ENCODE measurements at places on chromosomes 6 and 20.

GRCh38 chr20:5596401-5597193, 153.6 kb upstream of the SHLD1 start:
- DNase-seq = no peak

DNA sequence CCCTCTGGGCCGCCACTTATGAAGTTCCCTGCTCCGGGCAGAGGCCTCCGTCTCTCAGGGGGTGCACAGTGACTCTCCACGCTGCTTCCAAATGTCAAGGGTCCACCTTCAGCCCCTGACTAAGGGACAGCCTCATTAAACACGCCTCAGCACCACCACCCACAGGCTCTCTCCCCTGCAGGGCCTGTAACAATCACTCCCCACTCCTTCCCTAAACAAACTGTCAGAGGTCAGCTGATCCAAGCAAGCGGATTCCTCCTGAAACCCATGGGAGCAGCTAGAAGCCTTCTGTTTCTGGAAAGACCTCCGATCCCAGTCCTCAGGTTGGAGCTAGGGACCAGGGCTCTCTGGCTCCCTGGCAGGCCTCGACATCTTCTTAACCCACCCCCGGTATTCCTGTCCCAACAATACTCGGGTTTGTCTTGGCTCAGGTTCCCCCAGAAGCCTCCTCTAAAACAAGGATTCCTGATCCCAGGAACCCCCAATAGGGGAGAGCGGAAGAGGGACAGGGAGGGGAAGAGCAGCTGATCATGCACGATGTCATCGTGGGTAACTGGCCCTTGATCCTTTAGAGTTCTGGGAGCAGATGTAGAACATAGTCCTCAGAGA, 181.0 kb downstream of the ZNF217 start:
- DNase-seq = peak; percentile 31

- DNase-seq = no peak
These were observed 167.8 kb downstream of the JARID2 start for GRCh38 chr6:15413466-15414234.

- DNase-seq = no peak
These were observed 192.2 kb upstream of the LRFN2 start for GRCh38 chr6:40779409-40779808.

DNA sequence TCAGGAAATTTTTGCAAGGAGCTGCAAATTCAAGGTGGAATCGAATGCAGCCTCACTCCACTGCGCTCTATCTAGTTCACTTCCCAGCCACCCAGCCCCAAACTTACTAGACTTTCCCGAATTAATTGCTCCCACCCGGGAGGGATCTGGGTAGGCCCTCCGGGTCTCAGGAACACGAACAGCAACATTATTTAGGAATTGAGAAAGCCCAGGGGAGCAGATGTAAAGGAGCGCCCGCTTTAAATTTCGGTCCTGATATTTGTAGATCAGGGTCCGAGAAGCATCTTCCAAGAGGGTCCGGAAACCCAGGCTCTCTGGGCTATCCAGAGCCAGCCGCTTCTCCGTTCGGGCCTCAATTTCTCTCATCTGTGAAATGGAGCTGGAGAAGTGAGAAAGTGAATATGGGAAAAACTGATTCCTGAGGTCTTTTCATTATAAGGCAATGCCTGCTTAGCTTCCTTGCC, 490 bp upstream of the ID1 start:
- DNase-seq = no peak

DNA sequence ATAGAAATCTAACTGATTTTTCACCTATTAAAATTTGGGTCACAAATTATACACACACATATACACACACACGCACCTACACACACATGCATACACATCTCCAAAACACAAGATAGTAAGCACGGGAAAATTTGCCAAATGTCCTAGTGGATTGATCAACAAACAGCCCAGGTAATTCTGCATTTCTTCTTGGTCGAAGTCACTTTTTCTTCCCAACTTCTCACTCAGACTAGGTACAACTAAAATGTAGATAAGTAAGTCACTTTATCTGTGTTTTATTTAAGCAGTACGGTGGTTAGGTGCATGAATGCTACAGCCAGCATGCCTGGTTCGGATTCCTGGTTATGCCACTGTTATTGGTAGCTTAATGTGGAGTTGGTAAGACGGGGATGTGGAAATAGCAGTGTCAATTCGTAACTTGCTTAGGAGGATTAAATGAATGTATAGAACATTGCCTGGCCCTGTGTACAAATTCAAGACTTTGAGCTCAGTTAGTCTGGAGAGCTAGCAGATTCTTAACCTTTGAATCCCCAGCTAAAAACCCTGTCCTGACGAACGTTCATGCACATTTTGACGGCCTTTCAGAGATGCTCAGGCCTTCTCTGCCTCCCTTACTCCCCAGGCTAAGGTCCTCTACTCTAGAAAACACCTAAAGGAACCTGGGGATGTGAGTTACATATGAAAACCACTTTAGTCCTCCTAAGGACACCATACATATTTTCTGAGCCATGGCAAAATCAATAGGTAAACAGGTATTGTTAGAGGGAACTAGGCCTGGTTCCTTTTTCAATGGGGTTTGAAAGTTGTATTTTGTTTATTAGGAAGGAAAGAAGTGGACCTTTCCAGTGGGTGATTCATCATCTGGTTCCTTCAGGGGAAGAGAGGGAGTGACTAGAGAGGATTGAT, 50.9 kb downstream of the CYP24A1 start:
- DNase-seq = no peak

GRCh38 chr6:2110504-2110903, 134.9 kb downstream of the GMDS start:
- no peak for DNase-seq

GRCh38 chr6:144931172-144932035, 646.3 kb downstream of the UTRN start:
- peak; percentile 28 for DNase-seq

DNA sequence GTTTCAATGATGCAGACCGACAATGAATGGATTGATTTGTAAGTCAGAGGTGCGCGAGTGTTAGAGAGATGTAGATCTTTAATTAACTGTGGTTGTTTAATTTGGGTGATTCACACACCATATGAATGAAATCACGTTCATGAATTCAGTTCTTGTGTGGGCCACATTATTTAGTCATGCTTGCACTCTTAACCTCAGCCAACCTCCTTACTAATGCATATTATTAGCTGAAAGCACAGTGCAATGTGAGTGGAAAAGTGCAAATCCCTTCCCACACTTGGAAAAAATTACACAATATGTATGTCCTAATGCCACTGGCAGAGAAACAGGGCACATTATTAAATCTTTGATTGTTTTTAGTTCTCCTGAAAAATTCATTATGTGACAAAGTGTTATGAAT, 512.5 kb downstream of the BCKDHB start:
- no peak for DNase-seq

GRCh38 chr20:63496596-63497120, 2.2 kb downstream of the EEF1A2 start:
- no peak for DNase-seq

DNA sequence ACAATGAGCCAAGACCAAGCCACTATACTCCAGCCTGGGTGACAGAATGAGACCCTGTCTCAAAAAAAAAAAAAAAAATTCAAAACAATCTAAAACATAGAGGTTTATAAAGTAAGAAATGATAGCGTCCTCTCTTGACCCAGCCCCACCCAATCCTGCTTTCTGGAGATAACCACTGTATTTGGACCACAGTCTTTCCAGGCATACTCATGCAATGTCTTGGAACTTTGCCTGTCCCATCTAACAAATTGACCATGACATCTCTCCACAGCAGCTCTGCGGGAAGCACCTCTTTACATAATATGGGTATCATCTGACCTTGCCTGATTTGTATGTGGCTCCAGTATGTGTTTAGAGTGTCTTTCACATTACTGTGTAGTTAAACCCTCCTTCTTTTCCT, 9.1 kb upstream of the SHLD1 start:
- DNase-seq = no peak

DNA sequence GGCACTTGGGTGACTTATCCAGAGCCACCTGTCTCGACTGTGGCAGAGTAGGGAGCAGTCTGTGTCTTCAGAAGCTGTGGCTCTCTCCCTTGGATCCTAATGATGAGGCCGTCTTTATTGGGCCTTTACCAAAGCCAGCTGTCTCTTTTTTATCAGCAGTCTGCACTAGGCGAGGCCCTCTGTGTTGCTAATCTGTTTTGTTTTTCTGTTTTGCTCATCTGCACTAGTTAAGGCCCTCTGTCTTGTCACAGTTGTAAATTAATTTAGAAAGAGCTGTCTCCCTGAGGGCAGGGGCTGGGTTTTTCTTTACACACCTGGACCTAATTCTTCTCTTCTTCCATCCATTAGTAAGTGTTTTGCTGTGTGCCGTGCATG, 45.0 kb downstream of the CDS2 start:
- DNase-seq = no peak

DNA sequence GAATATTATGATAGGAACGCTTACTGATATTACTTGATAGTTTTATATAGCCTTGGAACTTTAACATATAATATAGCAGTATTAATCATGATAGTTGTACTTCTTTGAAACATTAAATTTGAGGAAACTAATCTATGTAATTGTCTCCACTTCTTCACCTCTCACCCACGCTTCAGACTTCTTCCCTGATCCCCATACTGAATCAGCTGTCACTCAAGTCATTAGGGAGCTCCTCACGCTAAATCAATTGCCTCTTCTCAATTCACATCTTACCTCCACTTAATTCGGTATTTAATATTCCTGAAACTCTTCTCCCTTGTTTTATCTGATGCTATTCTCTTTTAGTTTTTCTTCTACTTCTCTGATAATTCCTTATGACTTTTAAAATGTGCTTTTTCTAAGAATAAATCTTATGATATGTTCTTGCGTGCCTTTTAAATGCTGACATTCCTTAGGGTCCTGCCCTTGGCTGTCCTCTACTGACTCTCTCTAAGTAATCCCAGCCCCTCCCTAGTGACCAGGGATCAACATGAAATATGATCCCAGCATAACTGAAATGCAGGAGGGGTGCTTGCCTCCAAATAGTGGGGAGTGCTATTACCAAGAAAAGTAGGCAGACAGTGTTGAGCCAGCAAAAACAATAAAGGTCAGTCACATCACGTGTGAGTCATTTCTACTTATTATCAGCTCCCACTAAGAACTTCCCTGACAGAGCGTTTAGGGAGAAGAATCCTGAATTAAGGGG, 9.9 kb downstream of the ANKRD66 start:
- DNase-seq = peak; percentile 41

GRCh38 chr20:63941282-63942081, 14.7 kb downstream of the UCKL1 start:
- peak; percentile 37 for DNase-seq

DNA sequence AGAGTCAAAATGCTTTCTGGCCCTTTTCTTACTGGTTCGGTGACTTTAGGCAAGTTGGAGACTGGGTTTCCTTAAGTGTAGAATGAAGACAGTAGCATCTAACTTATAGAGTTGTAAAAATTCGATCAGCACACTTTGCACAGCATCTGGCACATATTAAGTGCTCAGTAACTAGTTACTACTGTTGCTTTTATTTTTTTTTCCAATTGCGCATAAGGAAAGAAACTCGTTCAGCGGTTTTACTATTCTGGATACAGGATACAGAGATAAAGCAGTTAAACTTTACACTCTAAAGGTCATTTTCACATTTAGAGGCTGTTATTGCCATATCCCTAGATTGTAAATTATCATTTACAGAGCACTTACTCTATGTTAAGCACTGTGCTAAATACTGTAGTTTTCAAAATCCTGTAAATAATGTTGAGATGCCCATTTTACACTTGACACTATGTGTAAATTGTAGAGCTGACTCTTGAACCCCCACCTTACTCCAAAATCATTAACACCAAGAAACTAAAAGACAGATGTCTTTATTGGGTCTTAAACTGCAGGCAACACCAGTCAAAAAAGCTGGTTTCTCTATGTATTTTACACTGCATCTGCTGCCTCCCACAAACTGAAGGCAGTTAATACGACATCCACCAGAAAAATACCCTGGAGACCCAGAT, 886 bp downstream of the ROMO1 start:
- no peak for DNase-seq

GRCh38 chr6:150150821-150151646, 8.2 kb downstream of the PPP1R14C start:
- DNase-seq = no peak

DNA sequence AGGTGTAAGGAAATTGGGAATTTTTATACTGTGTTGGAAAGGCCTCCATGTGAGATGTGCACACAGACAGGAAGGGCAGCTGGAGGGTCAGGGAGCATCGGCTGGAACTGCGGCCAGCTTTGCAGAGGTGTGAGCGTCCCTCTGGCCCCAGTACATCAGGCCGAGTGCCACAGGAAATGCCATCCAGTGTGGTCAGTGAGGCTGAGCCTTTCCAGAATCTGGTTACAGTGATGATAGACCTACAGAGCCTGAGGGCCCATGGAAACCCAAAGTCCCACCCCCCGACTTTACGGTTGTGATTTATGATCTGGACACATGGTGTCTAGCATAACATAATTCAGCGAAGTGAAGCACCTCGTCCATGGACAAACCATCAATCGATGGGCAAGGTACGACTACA, 137.3 kb upstream of the PDE10A start:
- no peak for DNase-seq

DNA sequence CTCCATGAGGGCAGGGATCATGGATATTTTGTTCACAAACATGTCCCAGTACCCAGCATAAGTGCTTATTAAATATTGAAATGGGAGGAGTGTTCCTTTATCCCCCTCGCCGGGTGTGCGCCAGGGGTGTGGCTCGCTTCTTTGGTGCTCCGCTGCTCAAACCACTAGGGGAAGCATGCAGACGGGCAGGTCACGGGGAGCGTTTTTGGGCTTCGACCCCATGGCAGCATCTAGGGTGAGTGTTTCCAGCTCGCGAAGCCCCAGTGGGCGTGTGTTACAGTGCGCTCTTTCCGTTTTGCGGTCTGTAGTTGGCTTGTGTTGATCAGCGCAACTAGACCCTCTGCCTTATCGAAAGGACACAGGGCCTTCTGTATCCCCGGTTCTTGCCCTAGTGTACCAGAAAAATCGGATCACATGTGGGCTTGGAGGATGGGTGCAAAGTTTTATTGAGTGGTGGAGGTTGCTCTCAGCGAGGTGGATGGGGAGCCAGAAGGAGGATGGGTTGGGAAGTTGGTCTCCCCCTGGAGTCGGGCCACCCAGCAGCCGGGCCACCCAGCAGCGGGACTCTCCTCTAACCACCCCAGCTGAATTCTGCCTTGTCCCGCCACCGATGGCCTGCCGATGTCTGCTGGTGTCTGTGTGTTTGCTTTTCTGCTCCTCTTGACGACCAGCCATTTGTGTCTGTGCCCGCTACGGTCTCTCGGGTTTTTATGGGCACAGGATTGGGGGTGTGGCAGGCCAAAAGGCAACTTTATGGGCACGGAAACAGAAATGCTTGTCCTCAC, 43.2 kb upstream of the OGFRL1 start:
- no peak for DNase-seq

GRCh38 chr6:154506582-154506981, 3.9 kb downstream of the CNKSR3 start:
- DNase-seq = no peak

GRCh38 chr6:82614518-82614917, 250.9 kb downstream of the TPBG start:
- DNase-seq = no peak

DNA sequence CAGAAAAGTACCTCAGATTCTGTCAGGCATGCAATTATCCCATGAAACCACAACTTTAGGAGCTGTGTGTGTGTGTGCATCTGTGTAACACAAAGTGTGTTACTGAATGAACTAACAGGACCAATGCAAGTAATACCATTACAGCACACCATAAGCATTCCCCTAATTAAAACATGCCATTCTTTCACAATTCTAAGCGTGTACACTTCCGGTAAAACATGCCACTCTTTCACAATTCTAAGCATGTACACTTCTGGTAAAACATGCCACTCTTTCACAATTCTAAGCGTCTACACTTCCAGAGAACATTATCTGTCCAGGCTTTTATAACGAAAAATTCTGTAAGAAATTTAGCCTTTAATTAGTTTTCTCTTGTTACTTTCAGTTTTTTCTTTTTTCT, 238.2 kb downstream of the GMDS start:
- no peak for DNase-seq
